Naive thymus-derived CD4-positive, alpha-beta T cell (primary cell): ENCODE measurements at places on chromosomes 2 and 18.

- DNase-seq: peak; percentile 30
These were observed 494 bp downstream of the HNRNPLL start for GRCh38 chr2:38602136-38602731.

DNA sequence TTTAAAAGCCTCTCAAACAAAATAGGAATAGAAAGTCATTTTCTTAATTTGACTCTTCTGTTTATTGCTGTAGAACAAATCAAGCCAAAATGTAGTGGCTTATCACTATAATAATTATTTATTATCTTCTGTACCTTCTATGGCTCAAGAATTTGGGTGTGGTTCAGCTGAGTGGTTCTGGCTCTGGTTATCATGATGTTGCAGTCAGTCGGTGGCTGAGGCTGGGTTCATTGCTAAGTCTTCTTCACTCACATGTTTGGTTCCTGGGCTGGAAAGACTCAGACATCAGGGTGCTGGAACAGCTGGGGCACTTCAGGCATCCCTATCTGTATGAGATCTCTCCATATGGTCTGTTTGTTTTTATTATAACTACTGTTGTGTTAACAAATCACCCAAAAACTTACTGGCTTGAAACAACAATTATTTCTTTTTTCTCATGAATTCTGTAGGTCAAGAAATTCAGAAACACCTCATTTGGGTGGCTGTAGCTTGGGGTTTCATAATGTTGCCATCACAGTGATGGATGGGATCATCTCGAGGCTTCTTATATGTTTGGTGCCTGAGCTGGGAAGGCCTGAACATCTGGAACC is 242.6 kb upstream of the FBXO11 start:
- DNase-seq: no peak

GRCh38 chr2:4151521-4151920 is 448.1 kb downstream of the DCDC2C start:
- DNase-seq: no peak

- DNase-seq: peak; percentile 80
These were observed 62.6 kb downstream of the C18orf63 start for GRCh38 chr18:74378179-74378682.

GRCh38 chr2:4992226-4992625 is 700.0 kb upstream of the SOX11 start:
- DNase-seq: no peak

DNA sequence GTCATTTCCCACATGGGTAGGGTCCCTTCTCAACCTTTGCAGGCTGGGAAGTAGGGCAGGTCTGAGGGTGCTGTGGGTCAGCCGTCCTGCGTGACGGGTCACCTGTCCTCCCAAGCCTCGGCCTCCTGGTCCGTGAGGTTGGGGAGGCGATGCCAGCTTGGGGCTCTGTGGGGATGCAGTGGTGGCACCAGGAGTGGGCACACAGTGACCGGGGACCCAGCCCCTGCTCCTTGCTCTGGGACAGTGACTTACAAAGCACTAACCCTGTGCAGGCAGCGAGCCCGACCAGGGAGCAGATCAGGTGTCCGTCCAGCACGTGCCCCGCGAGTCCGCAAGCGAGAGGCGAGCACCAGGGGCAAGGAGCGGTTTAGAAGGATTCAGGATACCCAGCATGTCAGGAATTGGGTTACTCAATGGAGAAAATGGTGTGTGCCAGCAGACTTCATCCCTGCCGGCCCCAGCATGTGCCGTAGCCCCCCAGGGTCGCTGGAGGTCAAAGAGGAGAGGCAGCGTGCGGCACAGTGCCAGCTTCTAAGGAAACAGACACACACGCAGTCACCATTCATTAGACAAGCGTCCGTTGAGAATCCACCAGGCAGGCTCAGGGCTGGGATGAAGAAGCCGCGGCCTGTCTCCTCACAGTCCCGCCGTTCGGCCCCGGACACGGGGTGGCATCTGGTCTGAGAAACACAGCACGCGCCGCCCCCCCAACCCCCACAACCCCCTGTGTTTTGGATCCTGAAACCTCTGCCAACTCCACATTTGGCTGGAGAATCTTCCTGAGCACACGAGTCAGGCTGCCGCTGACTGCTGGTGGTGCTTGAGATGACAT is 11.7 kb downstream of the COLEC11 start:
- no peak for DNase-seq

- no peak for DNase-seq
These were observed 427.5 kb downstream of the LPIN1 start for GRCh38 chr2:12173943-12174340.

- DNase-seq: no peak
These were observed 43.5 kb upstream of the FAHD2A start for GRCh38 chr2:95359031-95359430.

- DNase-seq: no peak
These were observed 47.5 kb upstream of the STAM2 start for GRCh38 chr2:152222975-152223637.

GRCh38 chr2:194483041-194483440 is 1174.0 kb upstream of the SLC39A10 start:
- no peak for DNase-seq

DNA sequence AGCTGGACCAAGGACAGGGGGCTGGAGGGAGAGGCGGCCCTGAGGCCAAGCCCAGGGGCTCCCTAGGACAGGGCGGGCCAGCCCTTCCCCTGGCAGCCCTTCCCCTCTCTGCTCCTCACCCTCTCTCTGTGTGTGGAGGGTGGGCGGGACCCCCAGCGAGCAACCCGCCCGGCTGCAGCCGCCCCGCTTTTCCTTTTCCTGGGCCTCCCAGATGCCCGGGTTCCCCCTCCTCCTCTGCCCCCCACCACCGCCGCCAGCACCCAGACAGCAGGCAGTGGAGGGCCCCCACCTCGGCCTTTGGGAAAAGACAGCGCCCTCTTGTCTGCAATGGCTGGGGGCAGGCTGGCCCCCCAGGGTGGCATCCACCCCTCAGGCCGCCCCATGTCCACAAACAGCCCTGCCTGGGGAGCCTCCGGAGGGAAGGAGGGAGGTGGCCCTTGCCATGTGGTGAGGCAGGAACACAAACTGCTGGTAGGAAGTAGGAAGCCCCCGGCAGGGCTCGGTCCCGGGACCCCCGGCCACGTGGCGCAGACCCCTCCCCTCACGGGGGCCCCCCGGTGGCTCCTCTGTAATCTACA is 135.1 kb upstream of the CTDP1 start:
- DNase-seq: no peak

DNA sequence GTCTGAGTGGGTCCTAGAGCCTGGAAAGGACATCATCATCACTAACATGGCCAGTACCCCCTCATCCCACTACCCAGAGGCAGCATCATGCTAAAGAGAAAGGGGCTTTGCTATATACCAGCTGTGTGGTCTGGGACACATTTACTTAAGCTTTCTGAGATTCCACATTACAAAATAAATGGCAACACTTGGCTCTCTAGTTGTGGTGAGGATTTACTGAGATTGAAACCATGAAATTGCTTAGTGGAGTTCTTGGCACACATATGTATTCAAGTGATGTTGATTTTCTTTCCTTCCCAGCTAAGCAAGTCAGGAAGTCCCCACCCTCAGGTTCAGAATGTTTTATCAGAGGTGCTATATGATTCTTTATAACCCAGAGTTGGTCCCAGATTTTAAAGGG is 362.0 kb downstream of the CLIP4 start:
- no peak for DNase-seq

DNA sequence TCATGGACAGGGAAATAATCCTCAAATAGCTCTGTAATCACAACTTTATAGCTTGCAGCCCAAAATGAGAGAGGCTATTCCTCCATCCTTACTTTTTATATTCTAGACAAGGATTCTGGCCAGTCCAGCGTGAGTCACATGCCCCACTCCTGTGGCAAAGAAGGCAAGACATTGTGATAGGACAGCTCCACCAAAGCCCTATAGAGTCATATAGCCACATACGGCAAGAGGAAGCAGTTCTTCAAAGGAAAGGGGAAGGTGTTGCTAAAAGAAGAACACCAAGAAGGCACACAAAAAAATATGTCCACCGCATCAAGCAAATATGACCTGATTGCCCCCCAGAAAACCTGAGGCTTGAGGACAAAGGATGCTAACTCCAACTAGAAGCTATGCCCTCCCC is 3.4 kb upstream of the GFPT1 start:
- DNase-seq: no peak

DNA sequence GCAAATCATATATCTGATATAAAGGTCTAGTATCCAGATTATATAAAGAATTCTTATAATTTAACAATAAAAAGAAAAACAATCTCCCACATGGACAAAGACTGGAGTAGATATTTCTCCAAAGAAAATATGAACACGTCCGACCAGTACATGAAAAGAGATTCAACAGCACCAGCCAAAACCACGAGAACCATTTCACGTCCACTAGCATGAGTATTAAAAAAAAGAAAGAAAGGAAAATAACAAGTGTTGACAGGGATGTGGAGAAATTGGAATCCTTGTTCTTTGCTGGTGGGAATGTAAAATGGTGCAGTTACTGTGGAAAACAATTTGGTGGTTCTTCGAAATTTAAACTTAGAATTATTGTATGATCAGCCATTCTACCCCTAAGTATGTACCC is 432.7 kb upstream of the TRIB2 start:
- DNase-seq: no peak

DNA sequence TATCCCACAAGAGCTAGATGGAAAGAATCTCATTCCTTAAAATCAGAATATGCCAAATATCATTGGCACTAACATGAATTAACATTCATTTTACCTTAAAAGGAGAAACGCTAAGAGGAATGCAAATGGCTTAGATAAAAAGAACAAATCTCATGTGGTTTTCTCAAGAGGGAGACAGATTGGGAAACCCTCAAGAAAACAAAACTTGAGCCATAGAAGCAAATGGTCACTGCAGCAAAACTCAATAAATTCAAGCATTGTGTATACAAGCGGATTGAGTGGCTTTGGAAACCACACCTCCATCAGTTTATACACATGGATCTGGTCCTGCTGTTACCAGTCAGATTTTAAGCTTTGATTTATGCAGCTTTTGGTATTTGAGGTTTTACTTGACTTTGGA is 1331.8 kb upstream of the ZEB2 start:
- no peak for DNase-seq

DNA sequence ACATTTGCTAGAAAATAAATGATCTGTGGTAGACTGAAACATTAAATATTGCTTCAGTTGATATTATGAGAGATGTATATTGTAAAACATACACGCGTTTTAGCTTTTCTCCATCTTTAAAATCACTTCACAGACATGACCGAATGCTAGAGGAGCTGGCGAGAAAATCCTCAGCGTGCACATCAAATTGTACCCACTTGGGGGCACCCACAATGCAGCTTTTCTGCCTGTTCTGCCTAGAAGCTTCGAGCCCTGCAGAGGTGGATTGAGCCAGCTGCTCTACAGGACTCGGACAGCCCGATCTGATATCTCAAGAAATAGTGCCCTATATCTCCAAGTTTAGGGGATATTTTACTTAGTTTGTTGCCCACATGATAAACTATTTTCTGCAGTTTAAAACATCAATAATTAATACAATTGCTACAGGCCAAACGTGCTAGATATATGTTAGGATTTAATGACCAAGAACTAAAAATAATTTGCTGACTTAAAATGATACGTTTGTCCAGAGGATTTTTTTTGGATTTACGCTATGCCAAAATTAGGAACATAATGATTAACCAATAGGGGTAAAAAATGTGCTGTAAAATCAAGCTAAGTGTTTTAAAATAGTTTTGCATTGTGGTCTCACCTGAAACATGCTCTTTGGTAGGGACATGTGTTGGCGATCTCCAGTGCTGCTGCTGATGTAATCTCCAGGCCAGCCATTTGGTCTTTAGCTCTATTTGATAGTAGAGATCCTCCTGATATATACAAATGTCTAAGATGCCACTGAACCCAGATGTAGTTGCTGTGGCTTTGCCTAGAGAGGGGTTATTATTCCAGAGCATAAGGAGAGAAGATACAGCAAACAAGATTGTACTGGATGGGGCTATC is 22.3 kb upstream of the ATP5MC3 start:
- DNase-seq: peak; percentile 61

- no peak for DNase-seq
These were observed 413.6 kb upstream of the KCNH7 start for GRCh38 chr2:163252199-163252598.
